Stimulated activated CD8-positive, alpha-beta memory T cell treated with anti-CD3 and anti-CD28 coated beads, Interleukin-15, amount 100 ng/mL, for 4 hours (primary cell): ENCODE measurements at places on chromosomes 16 and 17.

DNA sequence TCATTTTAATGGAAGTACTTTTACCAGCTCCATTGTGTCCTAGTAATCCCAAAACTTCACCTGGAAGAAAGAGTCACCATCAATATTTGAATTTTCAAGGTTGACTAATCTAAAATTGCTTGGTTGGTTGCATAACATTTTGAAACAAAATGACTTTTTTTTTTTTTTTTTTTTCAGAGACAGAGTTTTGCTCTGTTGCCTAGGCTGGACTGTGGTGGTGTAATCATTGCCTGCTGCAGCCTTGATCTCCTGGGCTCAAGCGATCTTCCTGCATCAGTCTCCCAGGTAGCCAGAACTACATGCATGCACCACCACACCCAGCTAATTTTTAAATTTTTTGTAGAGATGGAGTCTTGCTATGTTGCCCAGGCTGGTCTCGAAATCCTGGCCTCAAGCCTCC is 12.6 kb upstream of the ABCA6 start:
- DNase-seq = no peak

DNA sequence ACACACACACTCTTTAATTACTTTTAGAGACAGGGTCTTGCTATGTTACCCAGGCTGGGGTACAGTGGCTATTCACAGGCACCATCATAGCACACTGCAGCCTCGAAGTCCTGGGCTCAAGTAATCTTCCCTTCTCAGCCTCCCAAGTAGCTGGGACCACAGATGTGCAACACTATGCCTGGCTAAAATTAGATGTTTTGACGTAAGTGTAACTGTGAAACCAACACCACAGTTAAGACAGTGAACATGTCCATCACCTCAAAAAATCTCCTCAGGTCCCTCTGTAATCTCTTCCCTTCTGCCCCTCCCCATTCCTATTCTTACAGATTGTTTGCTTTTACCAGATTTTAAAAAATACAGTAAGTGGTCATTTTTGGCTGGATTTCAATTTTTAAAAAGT is 66.7 kb downstream of the RPGRIP1L start:
- no peak for DNase-seq

GRCh38 chr17:47176389-47176826 is 12.7 kb downstream of the CDC27 start:
- no peak for DNase-seq

DNA sequence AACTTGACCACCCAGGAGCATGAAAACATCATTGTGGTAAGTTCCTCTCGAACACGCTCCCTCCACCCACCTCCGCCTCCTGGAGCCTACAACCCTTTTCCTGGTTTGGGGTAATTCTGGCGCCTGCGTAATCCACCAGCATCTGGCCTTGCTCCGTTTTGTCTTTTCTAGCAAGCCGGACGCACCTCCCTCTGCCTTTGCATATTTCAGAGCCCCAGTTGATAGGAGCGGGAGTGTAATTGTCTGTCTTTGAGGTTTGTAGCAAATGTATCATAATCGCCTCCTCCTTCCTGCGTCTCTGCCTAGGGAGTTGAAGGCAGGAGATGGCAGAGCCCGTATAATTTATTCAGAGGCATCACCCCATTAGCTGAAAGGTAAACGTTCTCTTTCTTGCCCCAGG is 121.3 kb upstream of the PLCG2 start:
- DNase-seq = no peak

DNA sequence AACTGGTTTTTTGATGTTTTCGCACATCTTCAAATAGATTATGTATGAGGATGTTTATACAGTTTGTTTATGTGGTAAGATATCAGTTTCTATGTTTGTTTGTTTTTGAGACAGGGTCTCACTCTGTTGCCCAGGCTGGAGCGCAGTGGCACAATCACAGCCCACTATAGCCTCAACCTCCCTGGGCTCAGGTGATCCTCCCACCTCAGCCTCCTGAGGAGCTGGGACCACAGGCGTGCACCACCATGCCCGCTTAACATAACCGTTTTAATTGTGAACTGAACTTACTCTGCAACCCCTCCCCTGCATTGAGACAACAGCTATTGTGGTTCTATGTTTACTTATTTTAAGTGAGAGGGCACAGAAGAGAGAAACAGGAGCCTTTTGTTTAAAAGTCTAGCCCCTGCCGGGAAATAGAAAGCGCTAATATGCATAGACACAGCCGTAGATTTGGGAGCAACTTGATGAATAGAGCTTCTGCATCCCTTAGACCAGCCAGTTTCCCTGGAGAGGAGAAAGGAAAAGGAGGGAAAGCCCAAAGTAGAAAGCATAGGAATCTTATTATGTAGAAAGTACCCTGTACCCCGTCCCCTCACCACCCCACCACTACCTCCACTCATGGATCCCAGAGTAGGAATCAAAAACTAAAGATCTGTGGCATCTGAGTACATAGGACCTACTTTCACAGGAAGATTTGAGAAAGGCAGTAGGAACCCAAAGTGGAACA is 19.6 kb upstream of the APPBP2 start:
- DNase-seq = no peak

- no peak for DNase-seq
Observed at GRCh38 chr16:2323701-2324100, 16.8 kb downstream of the ABCA3 start.

GRCh38 chr17:51888816-51889215 is 269.7 kb downstream of the CA10 start:
- no peak for DNase-seq

GRCh38 chr16:10121491-10121890 is 60.7 kb downstream of the GRIN2A start:
- DNase-seq = no peak

- DNase-seq = no peak
Observed at GRCh38 chr16:4597174-4597573, 17.5 kb downstream of the UBALD1 start.

DNA sequence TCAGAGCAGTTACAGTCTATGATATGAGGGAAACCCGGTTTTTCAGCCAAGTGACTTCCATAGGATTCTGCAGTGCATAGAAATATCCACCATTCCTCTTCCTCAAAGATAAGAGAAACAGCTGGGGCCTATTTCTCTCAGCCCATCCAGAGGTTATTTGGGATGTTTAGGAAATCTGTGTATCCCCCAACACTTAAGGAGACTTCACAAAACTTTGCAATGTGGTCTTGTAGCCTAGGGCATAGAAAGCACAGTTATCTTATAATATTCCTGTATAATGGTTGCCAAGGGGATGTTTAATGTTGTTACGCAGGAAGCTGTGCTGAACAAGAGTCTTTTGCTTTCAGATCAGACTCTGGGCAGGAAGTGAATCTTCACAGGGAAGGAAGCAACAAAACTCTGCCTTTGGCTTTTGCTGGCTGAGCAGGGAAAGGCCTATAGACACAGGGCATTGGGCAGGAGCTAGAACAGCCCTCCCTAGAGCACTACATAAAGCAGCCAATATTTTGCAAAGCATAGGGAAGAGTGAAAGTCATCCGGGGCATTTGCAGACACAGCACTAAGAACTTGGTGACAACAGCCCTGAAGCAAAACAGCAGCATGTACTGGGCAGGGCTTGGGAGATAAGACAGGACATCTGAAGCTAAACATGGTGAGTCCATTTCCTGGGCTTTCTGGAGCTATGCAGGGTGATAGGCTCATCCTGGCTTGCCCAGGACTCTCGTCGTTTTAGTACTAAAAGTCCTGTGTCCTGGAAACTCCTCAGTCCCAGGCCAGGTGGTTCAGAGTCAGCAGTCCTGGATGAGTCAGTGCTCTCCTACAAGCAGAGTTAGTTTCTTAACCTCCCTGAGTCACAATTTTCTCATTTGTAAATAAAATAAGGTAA is 18.7 kb upstream of the BEAN1 start:
- no peak for DNase-seq

DNA sequence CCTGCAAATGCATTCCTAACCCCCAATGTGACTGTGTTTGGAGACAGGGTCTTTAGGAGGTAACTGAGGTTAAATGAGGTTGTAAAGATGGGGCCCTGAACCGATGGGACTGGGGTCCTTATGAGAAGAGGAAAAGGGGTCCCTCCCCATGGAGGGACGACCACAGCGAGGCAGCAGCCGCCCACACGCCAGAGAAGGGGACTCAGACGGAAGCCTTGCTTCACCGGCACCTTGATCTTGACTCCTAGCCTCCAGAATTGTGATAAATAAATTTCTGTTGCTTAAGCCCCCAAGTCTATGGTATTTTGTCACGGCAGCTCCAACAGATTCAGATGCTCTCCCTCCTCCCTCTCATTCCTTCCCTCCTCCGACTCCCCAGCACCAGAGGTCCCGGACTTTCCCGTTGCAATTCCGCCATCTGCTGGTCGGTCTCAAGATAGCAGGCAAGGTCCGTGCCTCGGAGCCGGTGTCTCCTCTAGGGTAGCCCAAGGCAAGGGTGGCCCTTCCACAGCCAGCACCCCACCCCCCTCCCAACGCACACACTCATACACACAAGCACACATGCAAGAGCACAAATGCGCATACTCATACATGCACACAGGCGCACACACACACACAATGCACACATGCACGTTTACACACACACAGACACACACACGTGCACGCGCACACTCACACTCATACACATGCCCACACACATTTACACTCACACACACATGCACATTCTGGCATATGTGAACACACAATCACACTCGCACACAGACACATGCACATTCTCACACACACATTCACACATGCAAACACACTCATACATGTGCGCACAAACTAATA is 23.1 kb upstream of the C16orf78 start:
- no peak for DNase-seq

DNA sequence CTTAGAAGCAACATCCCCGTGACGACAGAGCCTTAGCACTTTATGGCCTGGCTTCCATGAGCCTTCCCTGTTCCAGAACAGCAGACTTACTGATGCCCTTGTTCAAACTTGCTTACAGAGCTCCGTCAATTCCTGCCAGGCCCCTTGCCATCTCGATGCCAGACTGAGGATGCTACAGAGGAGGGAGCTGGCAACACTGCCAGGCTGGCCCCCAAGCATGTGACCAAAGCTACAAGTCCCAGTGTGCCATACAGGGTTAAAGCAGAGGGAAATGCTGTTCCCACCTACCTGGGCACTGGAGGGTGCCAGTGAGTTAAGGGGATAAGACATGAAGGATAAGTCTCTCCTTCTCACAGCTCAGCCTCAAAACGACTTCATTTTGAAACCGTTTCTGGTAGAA is 33.5 kb upstream of the SREBF1 start:
- no peak for DNase-seq

DNA sequence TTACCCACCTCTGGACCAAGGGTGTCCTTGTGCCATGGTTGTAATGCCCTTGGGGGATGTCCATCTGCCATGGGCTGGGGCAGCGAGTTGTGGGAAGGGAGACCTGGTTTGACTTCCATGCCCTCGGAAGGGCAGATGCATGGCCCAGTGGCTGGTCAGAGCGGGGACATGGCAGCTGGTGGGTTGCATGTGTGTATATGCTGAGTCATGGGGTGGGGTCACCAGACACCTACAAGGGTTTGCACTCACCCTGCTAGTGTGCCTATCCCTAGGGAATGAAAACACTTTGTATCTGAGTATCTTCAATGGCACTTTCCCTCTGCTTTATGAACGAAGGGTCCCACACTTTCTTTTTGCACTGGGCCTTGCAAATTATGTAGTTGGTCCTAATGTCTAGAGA is 10.6 kb upstream of the HNF1B start:
- no peak for DNase-seq

- no peak for DNase-seq
Observed at GRCh38 chr17:5541610-5542202, 42.6 kb downstream of the NLRP1 start.

- DNase-seq = no peak
Observed at GRCh38 chr16:88287219-88287618, 95.5 kb upstream of the ZNF469 start.

DNA sequence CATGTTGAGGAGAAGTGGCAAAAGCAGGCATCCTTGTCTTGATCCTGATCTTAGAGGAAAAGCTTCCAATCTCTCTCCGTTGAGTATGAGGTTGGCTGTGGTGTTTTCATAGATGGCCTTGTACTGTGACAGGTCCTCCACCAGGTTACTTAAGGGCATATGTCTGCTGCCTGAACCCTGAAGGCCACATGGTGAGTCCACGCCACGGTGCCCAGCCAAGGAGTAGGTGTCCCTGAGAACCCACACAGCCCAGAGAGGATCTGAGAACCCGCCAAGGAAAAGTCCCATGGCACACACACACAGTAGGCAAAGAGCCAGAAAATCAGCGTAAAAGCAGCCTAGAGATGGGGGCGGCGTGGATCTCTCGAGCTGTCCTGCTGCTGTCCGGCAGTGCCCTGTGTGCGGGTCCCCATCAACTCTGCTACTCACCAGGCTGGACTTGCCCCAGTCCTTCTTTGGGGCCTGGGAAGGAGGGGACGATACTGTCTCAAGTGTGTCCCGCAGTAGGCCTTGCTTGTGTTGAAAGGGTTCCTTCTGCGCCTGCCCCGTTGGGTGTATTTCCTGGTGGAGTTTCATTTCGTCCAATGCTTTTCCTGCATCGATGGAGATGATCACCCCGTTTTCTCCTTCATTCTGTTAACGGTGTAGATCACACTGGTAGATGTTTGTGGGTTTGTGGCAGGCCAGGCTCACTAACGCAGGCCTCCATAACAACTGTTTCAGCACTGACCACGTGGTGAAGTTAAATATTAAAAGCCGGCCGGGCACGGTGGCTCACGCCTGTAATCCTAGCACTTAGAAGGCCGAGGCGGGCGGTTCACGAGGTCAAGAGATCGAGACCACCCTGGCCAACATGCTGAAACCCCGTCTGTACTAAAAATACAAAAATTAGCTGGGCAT is 90.8 kb upstream of the DNAH17 start:
- no peak for DNase-seq

DNA sequence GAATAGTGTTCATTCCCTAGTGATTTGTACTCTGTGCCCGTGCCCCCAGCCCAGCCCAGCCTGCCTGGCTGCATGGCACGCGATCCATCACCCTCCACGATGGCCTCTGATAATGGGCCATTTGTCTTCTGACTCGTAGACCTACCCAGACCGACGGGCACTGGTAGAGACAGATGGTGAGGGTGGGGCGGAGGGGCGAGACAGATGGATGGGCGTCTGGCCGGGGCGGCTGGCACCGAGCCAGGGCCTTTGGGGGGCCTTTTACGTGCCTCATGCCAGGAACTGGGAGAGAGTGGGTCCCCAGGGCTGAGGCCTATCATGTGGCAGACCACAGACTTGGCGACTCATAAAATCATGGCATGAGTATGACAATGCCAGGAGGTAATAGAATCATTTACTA is 25.4 kb downstream of the CRHR1 start:
- no peak for DNase-seq

- DNase-seq = no peak
Observed at GRCh38 chr16:80387318-80387921, 153.4 kb upstream of the DYNLRB2 start.

- no peak for DNase-seq
Observed at GRCh38 chr17:27157898-27158297, 136.0 kb upstream of the WSB1 start.

GRCh38 chr16:53465606-53466280 is 31.5 kb downstream of the RBL2 start:
- no peak for DNase-seq

GRCh38 chr17:44898768-44899073 is 524 bp downstream of the EFTUD2 start:
- no peak for DNase-seq

- DNase-seq = no peak
Observed at GRCh38 chr17:50657627-50658026, 22.9 kb downstream of the ABCC3 start.
